RWPE2 (cell line): ENCODE measurements at places on chromosomes 1 and 21.

GRCh38 chr1:159821171-159821867 is 5.4 kb upstream of the SLAMF8 start:
- DNase-seq, result no peak

DNA sequence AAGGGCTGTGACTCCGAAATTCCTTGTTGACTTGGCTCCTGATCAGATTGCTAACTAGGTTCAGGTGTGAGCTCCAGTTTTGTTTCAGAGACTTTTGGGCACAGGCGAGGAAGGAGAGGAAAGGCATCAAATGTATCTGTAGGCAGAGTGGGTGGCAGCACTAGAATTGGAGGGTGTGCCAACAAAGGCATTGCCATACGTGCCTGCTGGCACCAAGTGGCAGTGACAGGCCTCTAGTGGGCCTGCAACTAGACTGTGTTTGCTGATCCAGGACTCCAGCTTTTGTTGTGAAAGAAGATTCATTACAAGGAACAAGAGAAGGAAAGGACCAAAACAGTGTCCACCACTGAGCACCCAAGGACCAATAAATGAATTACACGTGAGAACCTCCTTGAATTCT is 79.5 kb downstream of the TM2D1 start:
- DNase-seq, result no peak

GRCh38 chr1:145845144-145845513 is 301 bp upstream of the NUDT17 start:
- DNase-seq, result no peak

- no peak for DNase-seq
These were observed 5.3 kb downstream of the RXFP4 start for GRCh38 chr1:155946633-155947219.

GRCh38 chr1:2208309-2209239 is 14.0 kb upstream of the FAAP20 start:
- DNase-seq, result peak; percentile 94

GRCh38 chr1:45854724-45855123 is 51.3 kb downstream of the MAST2 start:
- no peak for DNase-seq

- DNase-seq, result no peak
These were observed 45.3 kb downstream of the MAST2 start for GRCh38 chr1:45848714-45849113.

GRCh38 chr1:53362851-53363642 is 35.2 kb upstream of the LRP8 start:
- DNase-seq, result peak; percentile 23

- no peak for DNase-seq
These were observed 76.4 kb upstream of the SLC45A1 start for GRCh38 chr1:8241417-8242014.

- no peak for DNase-seq
These were observed 21.1 kb downstream of the GNG4 start for GRCh38 chr1:235628316-235629005.

DNA sequence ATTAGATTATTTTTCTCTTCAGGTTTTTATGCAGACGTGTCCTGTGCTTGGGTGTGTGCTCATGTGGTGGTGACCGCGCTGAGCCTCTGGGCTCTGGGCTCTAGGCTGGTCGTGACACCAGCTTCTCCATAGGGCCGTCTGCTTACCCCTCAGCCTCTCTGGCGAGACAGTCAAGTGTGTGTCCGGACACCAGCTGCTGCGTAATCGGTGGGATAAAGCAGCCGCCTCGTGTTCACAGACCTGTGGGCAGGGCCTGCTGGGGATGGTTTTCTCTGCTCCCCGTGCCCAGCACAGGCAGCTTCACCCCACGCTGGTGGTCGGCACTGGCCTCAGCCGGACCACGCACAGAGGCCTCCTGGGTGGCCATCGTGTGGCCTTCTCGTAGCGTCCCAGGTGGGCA is 33.6 kb upstream of the DIP2A start:
- DNase-seq, result no peak

- no peak for DNase-seq
These were observed 863 bp downstream of the TARBP1 start for GRCh38 chr1:234478152-234478480.

- DNase-seq, result no peak
These were observed 5.6 kb upstream of the EIF4G3 start for GRCh38 chr1:21182181-21182731.

- DNase-seq, result peak; percentile 61
These were observed 1.0 kb downstream of the PLPP3 start for GRCh38 chr1:56578138-56578962.
